Stimulated activated CD4-positive, alpha-beta T cell treated with anti-CD3 and anti-CD28 coated beads, Interleukin-4, amount 100 ng/mL, for 1 hour (primary cell): ENCODE measurements at places on chromosomes 4 and X.

DNA sequence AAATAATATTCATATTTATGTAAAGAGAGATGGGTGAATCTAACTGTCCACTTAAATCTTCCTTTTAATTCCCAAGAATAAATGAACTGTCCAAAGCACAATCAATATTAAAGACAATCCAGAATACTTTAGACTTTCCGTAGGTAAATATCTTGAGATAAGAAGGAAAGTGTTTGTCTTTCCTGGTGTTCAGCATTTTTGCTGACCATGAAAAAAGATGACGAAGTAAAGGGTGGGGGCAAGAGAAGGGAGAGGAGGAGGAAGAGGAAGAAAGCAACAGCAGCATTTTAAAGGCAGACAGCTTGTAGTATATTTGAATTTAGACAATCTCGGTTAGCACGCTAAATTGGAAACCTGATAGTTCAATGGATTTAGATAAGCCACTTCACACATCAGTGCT, 498.2 kb downstream of the KCNIP4 start:
- no peak for DNase-seq

DNA sequence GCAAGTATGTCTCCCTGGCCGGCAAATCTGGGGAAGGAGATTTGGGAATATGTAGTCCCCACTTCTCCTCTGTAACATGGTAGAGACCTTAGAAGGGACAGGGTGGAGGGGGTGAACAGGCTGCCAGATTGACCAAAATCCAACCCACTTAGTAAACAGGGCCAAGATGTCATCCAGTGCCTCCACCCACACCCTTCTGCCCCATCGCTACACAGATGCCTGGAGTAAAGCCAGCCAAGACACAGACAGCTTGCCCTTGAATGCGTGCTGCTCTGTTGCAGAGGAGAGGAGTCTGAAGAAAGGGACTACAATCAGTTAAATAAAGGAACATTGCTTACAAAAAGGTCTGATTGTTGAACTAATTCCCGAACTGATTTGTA, 160.1 kb upstream of the LDB2 start:
- DNase-seq = no peak

GRCh38 chr4:159780196-159780922, 677.5 kb downstream of the RAPGEF2 start:
- no peak for DNase-seq

DNA sequence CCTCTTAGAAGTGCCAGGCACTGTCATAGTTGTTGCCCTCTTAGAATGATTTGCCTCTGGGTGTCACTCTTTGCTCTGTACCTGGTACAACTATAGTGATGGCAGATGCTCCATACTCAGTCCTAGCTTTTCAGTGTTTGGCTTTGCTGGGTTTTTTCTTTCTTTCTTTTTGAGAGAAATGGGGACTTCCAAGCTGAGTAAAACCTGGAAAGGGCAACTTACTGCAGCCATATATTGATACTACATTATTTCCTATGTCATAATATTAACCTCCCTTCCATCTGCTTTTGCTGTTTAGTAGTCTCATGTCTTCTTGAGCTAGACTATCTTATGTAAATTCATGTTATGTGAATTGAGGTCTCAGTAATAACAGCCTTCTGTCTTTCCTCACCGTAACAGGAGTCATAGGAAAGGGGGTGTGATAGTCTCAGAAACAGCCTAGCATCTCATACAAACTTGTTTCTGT, 49.0 kb downstream of the NIPAL1 start:
- no peak for DNase-seq

DNA sequence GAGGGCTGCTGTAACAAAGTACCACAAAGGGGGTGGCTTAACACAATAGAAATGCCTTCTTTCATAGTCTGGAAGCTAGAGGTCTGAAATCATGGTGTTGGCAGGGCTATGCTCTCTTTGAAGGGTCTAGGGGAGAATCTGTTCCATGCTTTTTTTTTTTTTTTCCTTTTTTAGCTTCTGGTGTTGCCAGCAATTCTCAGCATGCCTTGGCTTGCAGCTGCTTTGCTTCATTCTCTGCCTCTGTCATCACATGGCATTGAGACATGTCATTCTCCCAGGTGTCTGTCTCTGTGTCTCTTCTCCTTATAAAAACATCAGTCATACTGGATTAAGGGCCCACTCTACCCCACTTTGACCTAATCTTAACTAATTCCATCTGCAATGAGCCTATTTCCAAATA, 78.6 kb upstream of the BOD1L1 start:
- no peak for DNase-seq

DNA sequence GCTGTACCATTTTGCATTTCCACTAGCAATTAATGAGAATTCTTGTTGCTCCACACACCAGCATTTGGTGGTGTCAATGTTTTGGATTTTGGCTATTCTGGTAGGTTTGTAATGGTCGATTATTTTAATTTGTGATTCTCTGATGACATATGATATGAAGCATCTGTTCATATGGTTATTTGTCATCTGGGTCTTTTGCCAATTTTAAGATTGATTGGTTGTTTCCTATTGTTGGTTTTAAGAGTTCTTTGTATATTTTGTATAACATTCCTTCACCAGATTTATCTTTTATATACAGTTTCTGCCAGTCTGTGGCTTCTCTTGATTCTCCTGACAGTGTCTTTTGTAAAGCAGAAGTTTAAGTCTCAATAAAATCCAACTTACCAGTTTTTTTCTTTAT, 18.5 kb upstream of the BDH2 start:
- DNase-seq = no peak

GRCh38 chr4:114547340-114548134, 51.1 kb upstream of the UGT8 start:
- no peak for DNase-seq

DNA sequence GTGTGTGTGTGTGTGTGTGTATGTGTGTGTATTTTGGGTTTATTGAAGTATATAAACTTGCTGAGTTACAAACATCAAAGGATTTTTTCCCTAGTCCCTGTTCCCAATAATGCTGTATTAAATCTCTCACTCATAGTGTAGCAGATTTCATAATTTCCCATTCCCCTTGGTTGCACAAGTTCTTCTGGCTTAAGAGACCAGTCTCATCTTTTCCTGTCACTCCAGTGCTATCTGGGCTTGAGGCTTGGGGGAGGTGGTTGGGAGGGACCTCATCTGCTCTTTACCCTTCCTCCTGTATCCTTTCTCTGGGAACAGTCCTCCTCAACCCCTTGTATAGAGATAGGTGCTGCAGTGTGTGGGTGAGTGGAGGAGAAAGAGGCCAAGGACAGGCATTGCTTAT, 285.4 kb upstream of the BOD1L1 start:
- no peak for DNase-seq

DNA sequence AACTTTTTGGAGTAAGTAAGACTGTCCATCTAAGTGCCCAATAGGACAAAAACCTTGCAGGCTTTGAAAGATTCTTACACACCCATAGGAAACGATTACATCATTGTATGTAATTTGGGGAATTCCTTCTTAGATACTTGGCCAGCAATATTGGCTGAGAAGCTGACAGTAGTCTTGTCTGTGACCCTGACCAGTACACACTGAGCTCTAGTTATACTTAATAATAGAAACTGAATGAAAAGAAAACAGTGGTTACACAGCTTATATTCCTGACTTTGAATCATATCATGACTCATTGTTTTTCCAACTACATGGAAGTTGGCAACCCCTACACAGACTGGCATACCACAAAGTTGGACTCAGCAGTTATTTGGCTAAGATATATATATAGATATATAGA, 7.1 kb upstream of the TLR2 start:
- no peak for DNase-seq

DNA sequence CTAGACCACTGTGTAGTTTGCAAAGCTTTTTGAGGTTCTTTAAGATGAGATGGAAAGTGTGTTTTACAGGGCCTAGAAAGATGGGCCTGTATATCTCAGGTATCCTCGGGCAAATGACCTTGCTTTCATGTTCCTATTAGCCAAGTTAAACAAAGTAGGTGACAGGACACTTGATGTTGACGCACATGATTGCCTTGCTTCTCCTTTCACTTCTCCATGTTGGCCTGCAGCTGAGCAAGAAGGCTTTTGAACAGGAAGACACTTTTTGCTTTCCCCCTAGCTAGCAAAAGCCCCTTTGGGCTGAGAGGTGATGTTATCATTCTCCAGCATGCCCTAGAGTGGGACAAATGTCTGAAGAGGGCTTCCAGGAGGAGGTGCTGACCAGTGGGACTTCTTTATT, 202.1 kb downstream of the GPC3 start:
- DNase-seq = no peak

DNA sequence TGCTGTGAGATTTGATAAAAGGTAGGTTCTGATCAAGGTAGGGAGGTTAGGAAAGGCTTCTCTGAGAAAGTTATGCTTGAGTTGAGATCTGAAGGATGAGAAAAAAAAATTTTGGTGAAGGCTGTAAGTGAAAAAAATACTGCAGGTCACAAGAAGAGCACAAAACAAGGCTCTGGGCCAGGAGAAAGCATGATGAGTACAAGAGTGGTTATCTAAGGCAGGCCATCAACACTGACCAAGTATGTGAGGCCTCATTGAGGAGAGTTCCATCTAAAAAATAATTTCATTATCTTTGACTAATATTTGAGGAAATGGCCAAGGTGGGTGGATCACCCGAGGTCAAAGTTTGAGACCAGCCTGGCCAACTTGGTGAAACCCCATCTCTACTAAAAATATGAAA, 71.6 kb upstream of the SLC4A4 start:
- DNase-seq = no peak

- no peak for DNase-seq
These were observed 775.9 kb downstream of the CENPC start for GRCh38 chr4:66769441-66769840.

DNA sequence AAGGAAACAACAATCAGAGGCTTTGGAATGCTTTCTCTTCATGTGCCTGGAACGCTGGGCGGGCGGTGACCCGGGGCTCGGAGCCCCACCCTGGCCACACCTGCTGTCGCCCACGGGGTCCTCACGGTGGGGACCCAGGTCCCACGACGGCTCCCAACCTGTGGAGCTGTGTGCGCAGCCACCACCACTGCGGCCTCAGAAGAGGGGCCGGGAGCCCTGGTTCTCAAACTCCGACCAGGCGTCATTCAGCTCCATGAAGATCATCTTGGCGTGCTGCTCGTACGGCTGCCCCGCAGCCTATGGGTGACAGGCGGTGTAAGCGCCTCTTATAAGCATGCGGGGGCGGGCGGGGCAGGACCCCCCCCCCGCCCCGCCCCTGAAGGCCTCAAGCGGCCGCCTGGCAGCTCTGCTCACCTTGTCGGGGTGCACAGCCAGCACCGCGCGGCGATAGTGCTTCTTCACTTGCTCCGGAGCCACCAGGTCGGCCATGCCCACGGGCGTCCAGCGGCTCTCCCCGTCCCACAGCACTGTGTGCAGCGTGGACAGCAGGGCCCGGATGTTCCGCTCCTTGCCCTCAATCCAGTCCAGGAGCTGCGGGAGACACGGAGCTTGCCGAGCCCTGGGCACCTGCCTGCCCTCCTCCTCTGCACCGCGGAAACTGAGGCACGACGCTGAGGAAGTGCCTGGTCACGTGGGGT, 23.7 kb upstream of the CPLX1 start:
- DNase-seq = no peak

DNA sequence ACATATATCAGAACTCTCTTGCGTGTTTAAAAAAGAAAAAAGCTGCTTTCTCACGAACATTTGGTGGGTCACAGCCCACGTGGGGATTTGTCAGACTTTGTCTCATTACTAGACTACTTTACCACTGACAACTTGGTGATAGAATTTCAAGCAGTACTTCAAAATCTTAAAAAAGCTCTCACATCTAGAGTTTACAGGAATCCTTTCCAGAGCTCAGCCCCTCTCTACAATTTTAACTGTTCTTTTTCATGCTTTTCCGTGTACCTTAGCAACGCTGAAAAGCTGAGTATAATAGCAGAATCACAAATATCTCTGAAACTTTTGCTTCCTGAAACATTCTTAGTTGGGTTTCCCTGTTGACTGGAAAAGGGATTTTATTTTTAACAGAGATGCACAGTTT, 50.2 kb downstream of the SMAD1 start:
- DNase-seq = no peak

- no peak for DNase-seq
These were observed 76.7 kb downstream of the AASDH start for GRCh38 chr4:56310401-56311125.

- DNase-seq = no peak
These were observed 502.9 kb upstream of the SLIT2 start for GRCh38 chr4:19748519-19749479.

DNA sequence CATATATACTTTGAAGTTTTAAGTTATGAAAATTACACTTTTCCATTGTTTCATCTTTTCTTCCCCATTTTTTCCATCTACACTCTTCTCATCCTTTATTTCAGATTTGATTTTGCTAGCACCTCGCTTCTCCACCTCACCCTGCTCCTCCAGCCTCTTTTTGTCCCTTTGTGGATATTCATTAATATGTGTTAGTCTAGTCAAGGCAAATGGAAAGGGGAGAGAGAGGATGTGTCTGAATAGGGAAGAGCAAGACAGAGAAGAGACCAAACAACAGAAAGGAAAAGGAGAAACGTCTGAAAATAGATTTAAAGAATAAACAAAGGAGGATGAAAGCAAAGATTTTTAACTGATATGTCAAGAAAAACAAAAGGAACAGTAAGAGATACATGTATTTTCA, 24.1 kb downstream of the GPM6A start:
- no peak for DNase-seq

- no peak for DNase-seq
These were observed 300.9 kb downstream of the SPIN4 start for GRCh38 chrX:63050225-63050624.

GRCh38 chr4:124321364-124321763, 391.2 kb downstream of the ANKRD50 start:
- DNase-seq = no peak

- DNase-seq = no peak
These were observed 89.3 kb downstream of the MAD2L1 start for GRCh38 chr4:119977076-119977940.

- no peak for DNase-seq
These were observed 51.7 kb downstream of the REELD1 start for GRCh38 chr4:146265950-146266490.

GRCh38 chr4:182126603-182127002, 116.6 kb upstream of the TENM3 start:
- DNase-seq = no peak

DNA sequence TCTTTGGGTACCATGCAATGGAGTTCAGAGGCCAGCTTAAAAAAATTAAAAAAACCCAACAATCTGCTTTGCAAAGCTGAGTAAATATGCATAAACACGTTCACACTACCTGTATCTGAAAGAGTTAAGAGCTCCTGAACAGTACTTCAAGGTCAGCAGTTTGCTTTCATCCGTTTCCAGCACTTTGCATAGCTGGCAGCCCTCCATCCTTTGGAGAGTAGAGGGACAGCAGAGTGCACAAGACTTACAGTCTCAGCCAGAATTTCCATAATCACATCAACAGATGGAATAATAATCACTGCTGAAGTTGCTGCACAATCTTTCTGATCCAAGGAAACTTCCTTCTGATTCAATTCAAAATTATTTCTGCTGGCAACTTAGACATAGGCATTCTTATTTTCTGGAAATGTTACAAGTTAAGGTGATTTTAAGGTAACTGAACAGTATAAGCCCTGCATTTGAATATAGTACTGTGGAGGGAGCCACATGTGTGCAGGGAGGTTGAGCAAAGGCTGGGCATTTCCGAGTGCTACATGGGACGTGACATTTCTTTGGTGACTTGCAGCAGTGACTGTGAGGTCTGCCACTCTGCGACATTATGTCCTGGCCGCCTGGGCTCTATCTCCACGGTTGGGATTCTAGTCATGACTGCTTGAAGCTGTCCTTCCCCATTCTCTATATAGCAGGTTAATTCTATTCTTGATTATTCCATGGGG, 73.5 kb upstream of the EMCN start:
- DNase-seq = no peak

GRCh38 chrX:120238933-120239332, 11.7 kb upstream of the ZBTB33 start:
- DNase-seq = no peak

GRCh38 chr4:176566769-176567168, 226.0 kb downstream of the VEGFC start:
- no peak for DNase-seq

GRCh38 chrX:24760363-24761000, 66.8 kb downstream of the POLA1 start:
- no peak for DNase-seq
